ENCODE measurements at places on chromosomes 7 and 10. TPM values are rescaled to one million over a fixed set of nuclear protein-coding genes. Genes with fewer than 3 reads are reported as not detected.

The STEAP1B gene
- total RNA-seq, result 0.30 TPM

The TMEM270 gene
- total RNA-seq, result not detected

The SH2D4B gene
- 0.13 TPM for total RNA-seq

The CYP2C19 gene
- not detected for total RNA-seq

The RNLS gene
- total RNA-seq, result 2.2 TPM

The ZNF736 gene
- total RNA-seq, result 22.5 TPM

The ATP5MK gene
- 299 TPM for total RNA-seq

The BEND7 gene
- total RNA-seq, result not detected

The ADRA2A gene
- not detected for total RNA-seq

The FOXP2 gene
- total RNA-seq, result not detected

The PRLHR gene
- total RNA-seq, result not detected
